KG1 (cell line): ENCODE measurements at places on chromosomes 11 and 22.

GRCh38 chr11:102429691-102430090 is 22.9 kb downstream of the TMEM123 start:
- no peak for DNase-seq

DNA sequence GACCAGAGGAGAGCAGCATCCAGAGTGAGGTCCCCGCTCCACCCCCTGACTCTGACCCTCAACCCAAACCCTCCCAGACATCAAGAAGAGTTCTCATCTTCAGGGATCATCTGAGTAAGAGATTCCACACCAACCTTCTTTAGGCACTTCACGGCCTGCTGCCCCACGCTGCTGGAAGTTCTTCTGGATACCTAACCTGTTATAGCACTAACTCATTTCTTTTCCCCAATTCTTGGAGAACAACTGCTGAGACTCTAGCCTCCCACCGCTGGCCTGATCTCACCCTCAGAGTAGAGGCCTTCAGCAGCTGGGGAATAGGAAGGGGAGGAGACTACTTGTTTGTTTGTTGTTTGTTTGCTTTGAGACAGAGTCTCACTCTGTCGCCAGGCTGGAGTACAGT is 7.3 kb downstream of the TMPRSS13 start:
- DNase-seq: no peak

- no peak for DNase-seq
These were observed 1450.5 kb downstream of the BRD1 start for GRCh38 chr22:48376936-48377712.

DNA sequence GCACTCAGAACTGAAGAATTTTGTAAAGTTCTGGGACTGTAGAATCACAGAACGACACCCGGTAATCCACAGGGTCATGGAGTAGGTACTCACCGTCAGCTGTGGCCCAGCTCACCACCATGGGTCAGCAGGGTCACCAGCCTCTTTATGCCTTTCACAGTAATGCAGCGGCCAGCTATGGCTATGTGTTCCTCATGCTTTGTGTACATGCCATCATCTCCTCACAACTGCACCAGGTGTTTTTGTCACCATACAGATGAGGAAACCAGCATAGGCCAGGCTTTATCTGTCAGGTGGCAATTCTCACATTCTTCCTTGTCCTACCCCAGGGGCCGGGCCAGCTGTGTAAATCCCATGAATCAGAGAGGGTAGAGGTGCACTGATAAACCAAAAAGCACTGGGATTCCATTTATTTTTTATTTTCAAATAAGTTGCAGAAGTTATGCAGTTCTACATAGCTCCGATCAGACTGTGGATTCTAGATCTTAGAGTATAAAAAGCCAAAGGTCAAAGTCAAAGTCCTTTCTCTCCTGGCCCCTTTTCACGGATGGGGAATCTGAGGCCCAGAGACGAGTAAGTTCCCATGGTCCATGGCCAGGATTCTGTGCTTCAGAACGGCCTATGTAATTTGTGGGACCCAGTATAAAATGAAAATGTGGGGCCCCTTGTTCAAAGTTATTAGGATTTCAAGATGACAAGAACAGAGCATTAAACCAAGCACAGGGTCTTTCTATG is 17.5 kb downstream of the TSKU start:
- no peak for DNase-seq

DNA sequence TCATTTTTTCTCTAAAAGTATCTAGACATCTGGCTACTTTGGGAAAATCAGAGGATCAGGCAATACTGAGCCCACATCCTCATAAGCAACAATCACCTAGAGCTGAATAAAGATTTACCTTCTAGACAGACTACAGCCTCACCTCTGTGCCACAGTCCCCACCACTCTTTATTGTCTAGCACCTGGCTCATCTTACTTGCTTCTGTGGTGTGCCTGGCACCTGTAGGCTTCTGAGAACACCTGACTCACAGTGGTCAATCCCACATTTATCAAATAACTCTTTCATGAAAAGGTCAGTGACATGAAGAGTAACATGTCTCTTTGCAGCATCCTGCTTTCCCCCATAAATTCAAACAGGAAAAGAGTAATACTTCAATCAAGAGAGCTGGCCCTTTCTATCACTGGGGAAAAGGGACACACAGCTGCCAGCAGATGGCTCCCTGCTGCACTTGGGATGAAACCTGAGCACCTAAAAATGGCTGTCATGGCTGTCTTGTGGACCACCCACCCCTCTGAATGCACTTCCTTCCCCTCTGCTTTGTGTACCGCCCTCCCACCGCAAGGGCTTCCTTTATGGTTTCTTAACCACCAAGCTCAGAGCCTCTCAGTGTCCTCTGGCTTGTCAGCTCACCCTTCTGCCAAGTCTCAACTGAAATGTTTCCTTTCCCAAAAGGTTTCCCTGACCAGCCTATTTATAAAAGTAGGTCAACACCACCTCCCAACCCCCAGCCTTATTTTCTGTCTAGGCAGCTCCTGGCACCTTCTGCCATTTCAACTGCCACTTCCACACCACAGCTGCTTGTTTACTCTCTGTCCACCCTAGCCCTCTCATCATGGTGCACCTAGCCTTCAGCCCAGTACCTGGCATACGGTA is 9.3 kb downstream of the TFIP11 start:
- DNase-seq: peak; percentile 64

GRCh38 chr22:45208993-45209838 is 31.5 kb downstream of the KIAA0930 start:
- DNase-seq: no peak

- DNase-seq: no peak
These were observed 8.9 kb upstream of the CLMP start for GRCh38 chr11:123203934-123204333.

DNA sequence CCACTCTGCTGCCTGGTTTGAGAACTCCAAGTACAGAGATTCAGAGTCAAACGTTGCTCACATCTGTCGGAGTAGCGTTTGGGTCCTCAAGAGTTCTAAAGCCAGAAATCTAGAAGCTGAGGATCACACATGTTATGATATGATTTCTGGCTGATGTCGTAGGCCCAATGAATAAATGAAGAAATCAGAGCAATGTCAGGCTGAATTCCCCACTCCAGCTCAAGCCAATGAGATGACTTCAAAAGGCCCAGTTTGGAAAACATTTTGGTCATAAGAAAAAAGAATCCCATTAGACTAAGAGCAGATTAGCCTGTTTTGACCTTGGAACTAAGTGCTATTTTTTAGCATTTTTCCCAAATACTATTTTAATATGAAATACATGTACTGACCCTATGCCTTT is 106.7 kb downstream of the ETS1 start:
- no peak for DNase-seq

GRCh38 chr11:62401356-62401755 is 17.5 kb upstream of the SCGB1A1 start:
- no peak for DNase-seq

- no peak for DNase-seq
These were observed 123.5 kb upstream of the PARVA start for GRCh38 chr11:12253843-12254281.

- no peak for DNase-seq
These were observed 25.0 kb upstream of the MYEOV start for GRCh38 chr11:69268911-69269310.

- no peak for DNase-seq
These were observed 3.0 kb downstream of the JAM3 start for GRCh38 chr11:134071766-134072402.

DNA sequence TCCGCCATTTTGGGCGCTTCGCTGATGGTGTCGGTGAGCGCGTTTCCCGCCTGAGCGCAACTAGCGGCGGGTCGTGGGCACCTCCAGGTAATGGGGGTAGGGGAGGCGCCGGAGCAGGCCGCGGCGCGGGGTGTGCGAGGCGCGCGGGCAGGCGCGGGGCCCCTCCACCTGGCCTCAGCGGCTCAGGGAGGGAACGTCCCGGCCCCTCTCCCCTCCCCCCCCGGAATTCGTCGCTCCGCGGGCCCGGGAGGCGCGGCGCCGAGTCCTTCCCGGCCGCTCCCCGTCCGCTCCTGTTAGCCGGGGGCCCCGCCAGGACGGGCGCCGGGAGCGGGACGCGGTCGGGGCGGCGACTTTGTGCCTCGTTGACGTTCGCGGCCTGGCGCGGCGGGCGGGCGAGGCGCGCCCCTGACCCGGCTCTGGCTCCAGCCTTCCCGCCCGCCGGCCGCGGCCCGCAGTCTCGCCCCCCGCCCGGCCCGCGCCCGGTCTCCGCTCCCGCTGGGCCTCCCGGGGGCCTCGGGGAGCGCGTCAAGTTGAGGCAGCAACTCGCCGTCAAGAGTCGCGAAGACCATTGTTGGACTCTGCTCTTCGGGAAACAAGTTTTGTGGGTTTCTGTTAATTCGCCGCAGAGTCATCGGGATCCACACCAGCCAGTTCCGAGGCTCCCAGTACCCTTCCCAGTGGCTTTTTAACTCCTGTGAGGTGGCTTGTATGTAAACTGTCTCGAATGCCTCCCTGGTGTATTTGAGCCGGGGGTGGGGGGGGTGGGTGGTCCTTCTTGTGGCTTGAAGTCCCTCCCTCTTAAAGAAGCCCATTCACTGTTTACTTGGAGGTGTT is at the start of gene PPP6R3:
TSS of gene PPP6R3 (plus strand) at position 12 of the 834 bp plus-strand sequence. CDS start 76,913 bp downstream, outside the sequence.
- no peak for DNase-seq

GRCh38 chr22:28894334-28894733 is 11.0 kb downstream of the ZNRF3 start:
- peak; percentile 21 for DNase-seq

- no peak for DNase-seq
These were observed 325.8 kb upstream of the B3GAT1 start for GRCh38 chr11:134737563-134738510.

DNA sequence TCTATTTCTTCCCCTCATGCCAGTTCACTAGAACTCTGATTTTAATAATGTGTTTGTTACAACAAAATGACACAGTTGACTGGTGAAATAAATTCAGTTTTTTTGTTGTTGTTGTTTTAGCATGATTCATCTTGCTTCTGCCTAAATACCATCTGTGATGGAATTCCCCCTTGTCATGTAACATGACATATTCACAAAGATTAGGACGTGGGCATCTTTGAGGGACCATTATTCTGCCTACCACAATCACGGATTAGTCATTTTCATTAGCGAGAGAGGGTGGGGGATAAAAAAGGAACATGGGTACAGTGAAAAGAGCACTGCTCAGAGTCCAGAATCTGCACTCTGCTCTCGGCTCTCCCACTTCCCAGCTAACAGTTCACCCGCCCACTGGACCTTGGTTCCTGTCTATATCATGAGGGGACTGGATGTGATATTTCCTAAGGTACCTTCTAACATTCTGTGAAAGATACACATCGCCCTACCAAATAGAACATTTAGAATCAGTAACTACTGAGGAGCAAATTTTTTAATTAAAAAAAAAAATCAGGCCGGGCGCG is 11.3 kb downstream of the HTATIP2 start:
- no peak for DNase-seq

GRCh38 chr11:126583594-126584427 is 228.3 kb downstream of the ST3GAL4 start:
- DNase-seq: no peak

- DNase-seq: no peak
These were observed 215.7 kb downstream of the CSNK2A3 start for GRCh38 chr11:11137339-11137738.

- no peak for DNase-seq
These were observed 12.1 kb upstream of the BBOX1 start for GRCh38 chr11:27028561-27028965.

- DNase-seq: no peak
These were observed 74.2 kb upstream of the IGLL5 start for GRCh38 chr22:22813126-22814075.

- no peak for DNase-seq
These were observed 6.5 kb downstream of the LINC01488 start for GRCh38 chr11:69487849-69488542.

DNA sequence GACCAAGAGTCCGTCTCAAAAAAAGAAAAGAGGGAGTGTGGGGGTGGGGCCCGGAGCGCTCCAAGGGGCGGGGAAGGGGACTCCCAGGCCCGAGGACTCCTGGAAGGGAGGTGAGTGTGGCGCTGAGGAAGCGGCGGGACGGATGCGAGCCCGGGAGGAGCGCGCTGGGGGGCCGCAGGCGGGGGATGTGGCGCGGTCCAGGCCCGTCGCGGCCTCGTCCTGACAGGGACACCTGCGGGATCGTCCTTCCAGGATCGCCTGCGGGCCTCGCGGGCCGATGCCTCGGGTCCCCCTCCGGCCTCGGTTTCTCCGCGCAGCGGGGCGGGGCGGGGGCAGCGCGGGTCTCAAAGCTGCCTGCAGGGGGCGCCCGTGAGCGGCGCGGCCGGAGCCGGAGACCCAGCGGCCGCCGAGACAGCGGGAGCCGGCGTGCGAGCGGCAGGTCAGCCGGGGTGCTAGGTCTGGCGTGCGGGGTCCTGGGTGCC is 3.8 kb upstream of the ADORA2A start:
- no peak for DNase-seq

- no peak for DNase-seq
These were observed 682.5 kb downstream of the NTM start for GRCh38 chr11:132052904-132053303.

DNA sequence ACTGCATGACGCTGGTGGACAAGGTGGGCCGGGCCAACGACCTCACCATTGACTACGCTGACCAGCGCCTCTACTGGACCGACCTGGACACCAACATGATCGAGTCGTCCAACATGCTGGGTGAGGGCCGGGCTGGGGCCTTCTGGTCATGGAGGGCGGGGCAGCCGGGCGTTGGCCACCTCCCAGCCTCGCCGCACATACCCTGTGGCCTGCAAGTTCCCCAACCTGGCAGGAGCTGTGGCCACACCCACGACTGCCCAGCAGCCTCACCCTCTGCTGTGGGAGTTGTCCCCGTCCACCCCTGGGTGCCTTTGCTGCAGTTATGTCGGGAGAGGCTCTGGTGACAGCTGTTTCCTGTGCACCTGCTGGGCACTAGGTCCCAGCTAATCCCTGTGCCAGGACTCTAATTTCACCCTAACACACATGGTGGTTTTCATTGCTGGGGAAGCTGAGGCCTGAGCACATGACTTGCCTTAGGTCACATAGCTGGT is 49.0 kb upstream of the PPP6R3 start:
- no peak for DNase-seq

DNA sequence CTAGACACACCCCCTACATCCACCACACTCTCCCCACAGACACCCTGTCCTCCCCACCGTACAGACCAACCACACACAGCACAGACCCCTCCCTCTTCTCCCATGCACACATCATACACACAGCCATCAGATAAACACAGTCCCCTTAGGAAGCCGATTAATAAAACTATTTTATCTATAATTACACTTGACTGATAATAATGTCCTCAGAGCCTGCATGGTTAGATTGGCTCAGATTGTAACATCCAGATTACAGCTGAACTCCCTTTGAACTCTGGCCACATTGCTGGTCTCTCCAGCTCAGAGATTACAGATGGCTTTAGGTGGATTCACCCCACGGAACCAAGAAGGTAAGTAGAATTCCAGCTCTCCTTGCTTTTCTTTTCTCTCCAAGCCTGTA is 9.5 kb upstream of the ELF5 start:
- no peak for DNase-seq

- DNase-seq: no peak
These were observed 114.0 kb upstream of the PLET1 start for GRCh38 chr11:112374486-112375140.

- DNase-seq: no peak
These were observed 70.1 kb downstream of the FAM181B start for GRCh38 chr11:82663535-82663934.
